ENCODE measurements at places on chromosomes 2 and 18.

DNA sequence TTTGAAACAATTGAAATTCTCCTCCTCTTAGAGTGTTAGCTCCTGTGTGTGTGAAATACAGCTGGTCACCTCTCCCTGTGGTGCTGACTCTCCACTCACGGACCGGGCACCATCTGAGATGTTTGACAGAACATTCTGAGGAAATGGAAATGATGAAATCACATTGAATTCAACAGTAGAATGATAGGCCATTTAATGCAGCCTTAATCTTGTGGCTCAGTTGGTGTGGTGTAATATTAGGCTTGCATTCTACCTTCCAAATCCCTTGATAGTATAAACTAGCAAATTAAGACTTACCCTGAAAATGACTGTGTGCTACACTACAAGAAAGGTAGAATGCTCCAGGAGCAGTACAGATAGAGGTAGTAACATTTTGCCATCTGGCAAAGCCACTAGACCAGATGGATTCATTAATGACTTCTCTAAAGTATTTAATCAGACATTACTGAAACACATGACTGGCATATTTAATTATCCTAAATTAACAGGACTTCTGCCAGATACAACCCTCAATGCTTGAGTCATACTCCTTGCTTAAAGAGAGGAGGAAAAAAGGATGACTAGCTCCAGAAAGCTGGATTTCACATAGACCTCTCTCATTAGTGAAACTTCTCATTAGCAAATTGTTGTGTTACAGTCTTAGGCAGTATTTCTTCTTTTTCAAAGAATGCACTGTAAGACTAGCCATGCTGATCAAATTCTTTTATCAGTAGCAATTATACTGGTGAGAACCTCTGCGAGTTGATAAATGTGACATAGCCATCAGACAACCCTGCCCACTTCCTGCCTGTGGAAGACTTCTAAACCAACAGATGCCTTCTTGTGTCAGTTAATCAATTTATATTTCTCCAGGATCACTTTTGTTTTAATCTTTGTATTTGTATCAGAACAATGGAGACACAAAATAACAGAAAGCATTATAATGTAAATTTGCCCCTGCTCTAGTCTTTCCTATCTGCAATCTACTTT is 80.6 kb downstream of the EML6 start:
- DNase-seq: no peak

DNA sequence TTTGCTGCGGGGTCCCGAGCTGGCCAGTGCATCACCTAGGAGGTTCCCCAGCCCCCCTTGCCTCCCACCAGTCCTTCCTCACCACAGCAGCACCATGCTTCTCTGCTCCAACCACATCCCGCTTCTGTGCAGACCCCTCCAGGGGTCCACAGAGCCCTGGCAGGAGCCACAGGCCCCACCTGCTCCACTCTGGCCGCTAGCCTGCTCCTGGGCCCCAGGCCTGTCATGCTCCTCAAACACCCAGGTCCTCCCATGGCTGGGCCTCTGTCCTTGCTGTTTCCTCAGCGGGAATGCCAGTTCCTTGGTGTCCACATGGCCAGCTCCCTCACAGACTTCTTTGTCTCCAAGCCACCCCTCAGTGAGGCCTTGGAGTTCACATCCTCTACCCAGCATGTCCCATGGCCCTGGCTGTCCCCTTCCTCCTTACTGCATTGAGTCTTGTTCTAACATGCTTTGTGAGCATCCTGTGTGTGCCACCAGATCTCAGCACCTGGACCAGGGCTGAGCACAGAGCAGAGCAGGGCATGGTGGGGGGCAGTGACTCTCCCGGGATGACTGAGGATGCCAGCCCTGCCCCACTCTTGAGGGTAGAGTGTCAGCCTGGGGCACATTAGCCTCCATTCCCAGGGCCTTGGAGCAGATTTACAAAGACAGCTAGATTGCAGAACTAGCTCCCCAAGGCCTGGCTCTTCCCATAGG is 201.0 kb upstream of the HS6ST1 start:
- no peak for DNase-seq

DNA sequence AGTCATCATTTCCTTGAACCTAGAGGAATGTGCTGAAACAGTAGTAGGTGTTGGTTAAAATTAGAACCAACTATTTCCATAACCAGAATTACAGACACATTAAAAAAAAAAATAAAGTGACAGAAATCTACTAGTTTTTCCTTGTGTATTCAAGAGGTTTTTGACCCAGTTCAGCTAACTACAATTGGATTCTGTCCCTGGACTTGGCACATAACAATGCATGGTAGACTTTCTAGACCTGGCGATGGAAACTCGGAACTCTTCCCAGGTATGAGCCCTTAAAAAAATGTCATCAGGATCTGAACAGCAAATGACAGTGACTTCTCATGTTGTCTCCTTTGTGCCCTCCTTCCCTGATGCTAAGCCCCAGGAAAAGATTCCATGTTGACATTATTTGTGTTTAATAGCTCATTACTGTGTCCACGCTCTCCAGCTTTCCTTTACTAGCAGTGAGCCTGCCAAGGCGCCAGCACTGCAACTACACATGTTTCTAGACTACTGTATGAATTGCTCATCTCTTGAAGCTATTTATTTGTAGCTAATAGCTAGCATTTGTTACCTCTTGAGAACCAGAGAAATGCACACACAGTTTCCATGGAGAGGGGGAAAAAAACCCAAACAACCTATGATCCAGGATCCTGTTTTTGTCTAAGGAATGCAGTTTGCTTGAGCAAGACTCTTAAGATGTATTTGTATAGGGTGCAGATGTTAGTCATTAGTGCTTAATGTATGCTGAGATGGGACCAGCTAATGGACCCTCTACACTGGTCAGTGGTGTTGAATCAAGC is 148.5 kb downstream of the FMNL2 start:
- no peak for DNase-seq

DNA sequence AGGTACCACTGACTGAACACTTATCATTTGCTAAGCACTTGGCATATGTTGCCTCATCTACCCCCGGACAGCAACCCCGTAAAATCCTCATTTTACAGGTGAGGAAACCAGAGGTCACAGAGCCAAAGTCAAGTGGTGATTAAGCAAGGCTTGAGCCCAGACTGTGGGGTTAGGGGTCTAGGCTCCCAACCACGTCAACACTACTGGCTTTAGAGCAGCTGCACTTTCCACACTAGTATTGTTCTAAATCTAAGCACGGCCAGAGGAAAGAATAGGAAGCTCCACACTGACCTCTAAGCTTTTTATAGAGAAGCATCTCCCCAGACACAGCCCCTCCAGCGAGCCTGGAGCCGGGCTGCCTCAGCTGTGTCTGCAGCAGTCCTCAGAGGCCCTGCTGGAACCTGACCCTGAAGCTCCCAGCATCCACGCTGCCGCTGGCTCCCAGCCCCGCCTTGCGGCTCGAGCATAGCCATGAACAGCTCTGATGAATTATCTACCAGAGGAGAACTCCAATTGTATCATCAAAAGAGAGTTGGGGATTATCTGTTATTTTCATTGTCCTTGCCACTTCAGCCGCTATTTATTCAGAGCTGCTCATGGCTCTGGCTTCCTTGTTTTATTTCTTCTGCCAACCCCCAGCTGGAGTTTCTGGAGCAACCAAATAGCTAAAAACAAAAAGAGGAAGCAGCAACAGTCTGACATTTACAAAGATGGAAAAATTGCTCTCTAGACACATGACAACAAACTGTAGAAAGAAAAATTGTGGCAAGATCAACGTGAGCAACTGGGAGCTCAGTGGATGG is 62.2 kb upstream of the RTN4 start:
- DNase-seq: no peak

- DNase-seq: peak; percentile 38
Observed at GRCh38 chr2:206642075-206643025, at the start of gene FAM237A. Gene FAM237A, plus strand, starts transcription at chr2:206642487. Its CDS starts 1,750 bp downstream, at chr2:206644237.

GRCh38 chr2:10668402-10669012 is 21.3 kb downstream of the NOL10 start:
- no peak for DNase-seq

DNA sequence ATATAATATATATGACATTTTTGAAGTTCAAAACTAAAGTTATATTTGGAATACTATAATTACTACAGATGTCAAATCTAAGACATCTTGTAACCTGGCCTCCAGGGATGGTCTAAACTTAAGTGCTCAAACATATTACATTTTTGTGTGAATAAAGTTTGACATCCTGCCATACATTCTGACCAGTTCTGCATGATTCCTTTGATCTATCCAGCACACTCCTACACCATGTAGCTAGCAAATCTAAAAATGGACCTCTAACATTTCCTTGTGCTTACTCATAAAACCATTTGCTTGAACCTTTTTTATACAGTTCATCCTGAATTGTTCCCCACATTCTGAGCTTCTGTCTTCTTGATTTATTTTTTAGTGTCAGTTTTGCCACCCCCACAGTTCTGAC is 294.3 kb upstream of the ZNF804A start:
- no peak for DNase-seq

DNA sequence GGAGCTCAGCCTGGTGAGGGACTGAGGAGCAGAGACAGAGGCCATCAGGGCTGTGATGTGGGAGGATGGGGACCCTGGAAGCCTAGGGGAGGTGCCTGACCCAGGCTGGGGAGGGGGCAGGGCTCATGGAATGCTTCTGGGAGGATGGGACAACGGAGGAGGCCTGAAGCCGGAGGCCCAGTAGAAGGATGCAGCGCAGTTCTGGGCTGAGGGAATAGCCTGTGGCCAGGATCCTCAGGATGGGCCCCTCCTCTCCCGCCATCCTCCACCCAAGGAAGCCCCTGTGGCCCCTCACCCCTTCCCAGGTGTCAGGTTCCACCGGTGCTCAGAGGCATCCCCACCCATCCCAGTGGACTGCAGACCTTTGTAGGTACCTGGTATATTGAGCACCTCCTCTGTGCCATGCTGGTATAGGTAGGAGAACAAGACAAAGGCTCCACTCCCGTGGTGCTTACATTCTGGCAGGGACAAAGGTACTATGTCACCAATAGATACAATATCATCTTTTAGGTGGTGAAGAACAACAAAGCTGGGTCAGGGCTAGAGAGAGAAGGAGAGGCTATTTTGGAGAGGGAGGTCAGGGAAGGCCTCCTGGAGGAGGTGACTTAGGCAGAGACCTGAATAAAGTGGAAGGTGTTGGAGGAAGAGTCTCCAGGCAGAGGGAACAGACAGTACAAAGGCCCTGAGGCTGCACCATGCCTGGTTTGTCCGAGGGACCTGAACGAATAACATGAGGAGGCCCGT is 2.7 kb downstream of the ZAP70 start:
- no peak for DNase-seq
